Spleen (tissue), 13 donors: ENCODE measurements at places on chromosomes 4 and X. TPM values are rescaled to one million over a fixed set of nuclear protein-coding genes. Genes with fewer than 3 reads are reported as not detected.

The DUSP21 gene
- total RNA-seq: not detected

The SSX3 gene
- total RNA-seq: not detected

The PAGE1 gene
- total RNA-seq: not detected

The KIT gene
- 16.8 TPM for total RNA-seq

The PFKFB1 gene
- not detected for total RNA-seq

The NIPAL1 gene
- 1.5 TPM for total RNA-seq

The ANKRD50 gene
- total RNA-seq: 11.9 TPM

The PLAC8 gene
- 208 TPM for total RNA-seq

The SPARCL1 gene
- total RNA-seq: 95.8 TPM

The KLHL5 gene
- 35.1 TPM for total RNA-seq

The CCDC149 gene
- 9.2 TPM for total RNA-seq

The MAGEA10 gene
- total RNA-seq: not detected

GRCh38 chr4:74665346-74665745 lies 129.0 kb downstream of the BTC start:
- H3K36me3 ChIP-seq: no peaks in the 10 kb centered on the region
- no peak overlapping the region for H3K4me3 ChIP-seq
- DNase-seq: no peak
- no peak overlapping the region for H3K27ac ChIP-seq

DNA sequence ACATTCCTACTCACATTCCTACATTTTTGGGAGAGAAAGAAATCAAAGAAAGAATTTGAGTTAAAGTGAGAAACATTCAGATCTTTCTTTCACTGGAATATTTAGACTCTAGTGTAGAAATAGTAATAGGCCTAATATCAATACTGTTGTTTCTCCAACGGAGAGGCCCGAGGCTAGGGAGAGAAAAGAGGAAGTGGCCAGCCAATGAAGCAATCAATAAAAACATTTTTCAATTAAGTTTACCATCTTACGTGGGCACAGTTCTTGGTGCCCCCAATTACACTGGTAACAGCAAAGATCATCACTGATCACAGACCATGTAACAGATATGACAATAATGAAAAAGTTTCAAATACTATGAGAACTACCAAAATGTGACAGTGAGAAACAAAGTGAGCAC lies 281.4 kb downstream of the GPM6A start:
- H3K4me3 ChIP-seq: no peak overlapping the region
- H3K36me3 ChIP-seq: no peaks in the 10 kb centered on the region
- H3K4me1 ChIP-seq: no peaks in the 10 kb centered on the region
- no peak overlapping the region for H3K27ac ChIP-seq
- no peak for DNase-seq

- H3K4me3 ChIP-seq: no peak overlapping the region
- H3K36me3 ChIP-seq: no peaks in the 10 kb centered on the region
- DNase-seq: no peak
- no peak overlapping the region for H3K27ac ChIP-seq
- H3K4me1 ChIP-seq: no peaks in the 10 kb centered on the region
- H3K27me3 ChIP-seq: no peaks in the 10 kb centered on the region
Observed at GRCh38 chr4:74338792-74339333, 26.1 kb upstream of the EREG start.

DNA sequence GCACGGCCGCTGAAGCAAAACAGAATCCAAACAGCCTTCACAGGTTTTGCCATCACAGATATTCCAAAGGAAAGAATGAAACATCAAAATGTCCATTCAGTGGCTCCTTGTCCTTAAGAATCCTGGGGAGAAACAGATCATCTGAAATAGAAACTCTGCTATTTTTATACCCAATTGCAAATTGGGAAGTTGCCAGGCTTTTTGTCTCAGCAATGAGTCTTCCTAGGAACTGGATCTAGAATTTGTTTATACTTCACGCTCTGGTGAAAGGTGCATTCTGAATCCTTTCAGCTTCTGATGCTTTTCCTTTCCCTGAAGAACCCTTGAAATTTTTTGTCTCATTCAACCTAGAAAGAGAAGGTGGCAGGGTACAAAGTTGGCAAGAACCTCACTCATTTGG lies 218.9 kb downstream of the FBXW7 start:
- H3K4me3 ChIP-seq: no peak overlapping the region
- H3K36me3 ChIP-seq: no peaks in the 10 kb centered on the region
- H3K4me1 ChIP-seq: no peaks in the 10 kb centered on the region
- no peaks in the 10 kb centered on the region for H3K27me3 ChIP-seq
- DNase-seq: no peak

- DNase-seq: peak; percentile 77
- H3K27me3 ChIP-seq: no peaks in the 10 kb centered on the region
- H3K4me1 ChIP-seq: peaks cover 35% of the 10 kb centered on the region
- peak overlapping the region; percentile 59 for H3K4me3 ChIP-seq
Observed at GRCh38 chrX:130172127-130172845, 524 bp downstream of the RAB33A start.

- no peaks in the 10 kb centered on the region for H3K36me3 ChIP-seq
- no peaks in the 10 kb centered on the region for H3K4me1 ChIP-seq
- H3K27ac ChIP-seq: no peak overlapping the region
- no peaks in the 10 kb centered on the region for H3K27me3 ChIP-seq
Observed at GRCh38 chrX:125998432-125998831, 167.7 kb downstream of the DCAF12L2 start.

DNA sequence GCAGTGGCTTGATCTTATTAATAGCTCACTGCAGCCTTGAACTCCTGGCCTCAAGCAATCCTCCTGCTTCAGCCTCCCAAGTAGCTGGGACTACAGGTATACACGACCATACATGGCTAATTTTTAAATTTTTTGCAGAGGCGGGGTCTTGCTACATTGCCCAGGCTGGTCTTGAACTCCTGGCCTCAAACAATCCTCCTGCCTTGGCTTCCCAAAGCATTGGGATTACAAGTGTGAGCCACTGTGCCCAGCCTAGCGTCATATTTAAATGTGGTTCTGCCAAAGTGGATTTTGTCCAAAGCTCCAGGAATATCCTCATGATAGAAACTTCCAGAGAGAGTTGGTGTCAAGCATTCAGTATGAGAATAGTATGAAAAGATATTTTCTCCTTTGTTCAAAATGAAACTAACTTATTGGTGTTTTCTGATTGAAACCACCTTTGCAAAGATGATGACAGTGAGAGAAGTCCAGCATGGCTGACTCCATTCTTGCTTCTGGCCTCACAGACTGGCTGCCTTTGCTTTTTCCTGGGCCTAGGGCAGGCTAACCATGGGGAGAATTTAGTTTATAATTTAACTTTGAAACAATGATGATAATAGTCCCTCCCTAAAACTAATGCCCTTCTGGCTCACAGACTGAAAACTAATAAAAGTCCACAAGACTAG lies 129.0 kb downstream of the C4orf51 start:
- no peak overlapping the region for H3K27ac ChIP-seq
- no peak for DNase-seq
- no peaks in the 10 kb centered on the region for H3K36me3 ChIP-seq
- H3K4me1 ChIP-seq: no peaks in the 10 kb centered on the region
- no peak overlapping the region for H3K4me3 ChIP-seq
- no peaks in the 10 kb centered on the region for H3K27me3 ChIP-seq

- H3K4me3 ChIP-seq: no peak overlapping the region
- no peaks in the 10 kb centered on the region for H3K27me3 ChIP-seq
- no peak for DNase-seq
- peaks cover 43% of the 10 kb centered on the region for H3K4me1 ChIP-seq
Observed at GRCh38 chr4:1219566-1219950, 29.4 kb downstream of the CTBP1 start.

DNA sequence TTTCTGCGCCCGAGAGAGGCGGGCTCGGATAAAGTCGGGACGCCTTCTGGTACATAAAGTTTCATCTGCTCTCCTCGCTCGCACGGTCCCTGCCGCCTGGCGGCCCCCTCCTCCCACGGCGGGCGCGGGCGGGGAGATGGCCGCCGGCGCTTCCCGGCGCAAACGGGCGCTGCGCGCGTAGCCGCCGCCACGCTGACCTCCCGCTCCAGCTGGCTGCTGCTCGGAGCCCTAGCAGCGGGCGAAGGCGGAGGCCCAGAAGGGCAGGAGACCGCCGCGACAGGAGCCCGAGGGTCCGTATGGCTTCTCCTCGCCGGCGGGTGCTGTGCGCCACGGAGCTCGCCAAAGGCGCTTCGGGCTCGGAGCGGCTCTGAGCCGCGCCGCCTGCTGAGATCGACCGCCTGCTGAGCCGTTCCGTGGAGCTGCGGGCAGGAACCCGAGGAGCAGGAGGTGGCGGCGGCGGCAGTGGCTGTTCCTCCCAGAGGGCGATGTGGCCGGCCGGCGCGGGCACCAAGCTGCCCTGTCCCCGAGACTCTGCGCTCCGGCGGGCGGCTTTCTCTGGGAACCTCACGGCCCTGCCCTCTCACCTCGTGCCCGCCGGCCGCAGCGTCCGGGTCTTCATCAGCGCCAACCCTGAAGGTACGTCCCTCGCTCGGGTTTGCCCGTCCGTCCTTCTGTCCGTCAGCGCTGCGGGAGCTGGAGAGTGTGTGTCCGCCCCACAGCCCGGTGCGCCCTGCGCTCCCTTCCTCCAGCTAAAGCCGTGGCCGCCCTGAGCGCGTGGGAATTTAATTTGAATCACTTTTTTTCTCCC lies at the start of gene NWD2:
Gene NWD2, plus strand, starts transcription at position 161 of the 808 bp plus-strand sequence. Its CDS starts 325 bp downstream, at position 486.
- H3K4me1 ChIP-seq: no peaks in the 10 kb centered on the region
- peaks cover 30% of the 10 kb centered on the region for H3K27me3 ChIP-seq
- peak within 1 kb of the TSS; percentile 27 for H3K4me3 ChIP-seq
- no peak within 1 kb of the TSS for H3K27ac ChIP-seq
